Left kidney (tissue), 8 donors: ENCODE measurements at places on chromosomes 4 and X.

DNA sequence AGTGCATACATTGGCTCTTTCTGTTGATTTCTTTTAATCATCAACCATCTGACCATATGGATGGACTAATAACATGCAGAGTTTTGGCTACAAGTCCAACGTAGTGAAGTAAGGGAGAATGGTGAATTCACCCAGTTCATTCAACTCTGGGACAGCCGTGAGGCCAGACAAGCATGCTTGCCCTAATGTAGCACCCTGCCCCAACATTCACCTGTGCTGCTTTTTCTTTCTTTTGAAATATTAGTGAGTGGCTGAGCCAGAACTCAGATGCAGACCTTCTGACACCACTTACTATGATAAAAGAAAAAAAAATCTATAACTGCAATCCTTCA, 17.5 kb downstream of the ARSJ start:
- DNase-seq, result no peak

DNA sequence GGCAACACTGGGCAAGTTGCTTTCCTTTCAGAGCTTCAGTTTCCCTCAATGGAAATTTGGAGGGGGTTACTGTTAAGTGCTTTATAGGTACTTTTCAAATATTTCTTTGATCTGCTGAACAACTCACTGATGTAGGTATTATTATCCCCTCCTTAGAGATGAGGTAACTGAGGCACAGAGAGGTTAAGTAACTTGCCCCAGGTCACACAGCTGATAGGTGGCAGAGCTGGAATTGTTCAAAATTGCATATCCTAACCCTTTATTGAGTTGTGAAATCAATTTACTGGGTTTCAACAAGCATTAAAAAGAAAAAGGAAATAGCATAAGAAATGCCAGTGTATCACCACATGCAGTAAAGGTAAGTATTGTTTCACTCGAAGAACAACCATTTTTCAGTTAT, 6.6 kb downstream of the PPP1R3F start:
- DNase-seq, result no peak

DNA sequence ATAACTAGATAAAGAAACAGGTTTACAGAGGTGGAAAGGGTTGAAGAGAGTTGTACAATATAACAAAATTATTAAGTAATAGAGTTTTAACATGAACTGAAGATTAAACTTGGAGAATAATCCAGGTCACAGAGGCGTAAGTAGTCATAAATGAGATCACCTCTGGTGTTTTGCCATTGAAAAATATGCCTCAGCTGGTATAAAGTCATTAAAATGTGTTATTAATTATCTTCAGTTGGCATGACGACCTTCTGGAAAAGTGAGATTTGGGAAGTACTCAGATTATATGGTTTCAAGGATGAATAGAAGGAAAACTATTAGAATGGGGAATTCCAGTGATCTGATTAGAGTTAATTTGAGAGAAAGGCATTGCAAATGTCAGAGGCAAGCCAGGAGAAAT, 237.5 kb upstream of the ANXA10 start:
- no peak for DNase-seq

DNA sequence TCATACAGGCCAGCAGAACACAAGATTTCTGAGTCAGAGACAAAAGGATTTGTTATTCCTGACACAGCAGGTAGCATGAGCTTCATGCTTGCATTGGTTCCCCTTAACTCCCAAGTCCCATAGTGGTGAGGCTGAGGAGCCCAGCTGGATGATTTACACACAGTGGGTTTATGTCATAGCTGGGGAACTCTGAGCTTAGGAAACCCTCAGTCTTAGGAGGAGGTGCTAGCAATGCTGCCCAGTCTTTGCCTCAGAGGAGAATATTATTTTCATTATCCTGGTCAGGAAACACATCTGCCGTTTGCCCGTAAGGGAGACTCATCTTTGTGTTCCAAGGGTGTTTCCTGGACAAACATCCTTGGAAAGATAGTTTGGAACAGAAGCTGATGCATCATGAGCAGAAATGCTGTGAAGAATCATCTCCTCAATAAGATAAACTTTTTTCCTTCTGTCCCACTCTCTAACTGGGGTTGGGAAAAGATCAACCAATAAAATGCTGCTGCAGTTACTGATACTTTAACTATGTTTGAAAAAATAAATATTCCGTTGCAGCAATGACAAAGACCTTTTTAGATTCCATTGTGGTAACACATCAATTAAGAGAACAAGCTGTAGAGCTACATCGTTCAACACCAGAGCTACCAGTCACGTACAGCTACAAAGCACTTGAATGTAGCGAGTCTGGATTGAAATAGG, 146.8 kb downstream of the DCLK2 start:
- no peak for DNase-seq

GRCh38 chr4:158446106-158446505, 75.6 kb upstream of the RXFP1 start:
- DNase-seq, result no peak

DNA sequence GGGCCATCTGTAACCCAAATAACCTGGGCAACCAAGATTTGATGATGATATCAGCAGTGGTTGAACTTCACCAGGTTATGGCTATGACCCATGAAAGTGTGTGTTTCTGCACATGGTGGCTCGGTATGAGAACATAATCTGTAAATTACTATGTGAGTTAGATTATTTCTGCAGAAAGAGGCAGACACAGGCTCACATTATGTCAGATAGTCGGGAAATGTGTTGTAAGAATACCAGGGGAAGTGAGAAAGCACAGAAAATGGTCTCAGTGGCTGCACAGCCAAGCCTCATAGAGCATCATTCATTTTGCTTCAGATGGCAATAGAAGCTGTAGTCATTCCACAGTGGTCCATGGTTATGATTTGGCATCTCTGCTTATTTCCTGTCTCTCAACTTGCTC, 63.0 kb upstream of the RBPJ start:
- DNase-seq, result no peak

GRCh38 chrX:83535417-83536196, 27.5 kb downstream of the POU3F4 start:
- no peak for DNase-seq

GRCh38 chrX:138908577-138908976, 197.1 kb upstream of the FGF13 start:
- DNase-seq, result no peak

- no peak for DNase-seq
Observed at GRCh38 chrX:8987672-8988250, 46.2 kb downstream of the FAM9B start.

DNA sequence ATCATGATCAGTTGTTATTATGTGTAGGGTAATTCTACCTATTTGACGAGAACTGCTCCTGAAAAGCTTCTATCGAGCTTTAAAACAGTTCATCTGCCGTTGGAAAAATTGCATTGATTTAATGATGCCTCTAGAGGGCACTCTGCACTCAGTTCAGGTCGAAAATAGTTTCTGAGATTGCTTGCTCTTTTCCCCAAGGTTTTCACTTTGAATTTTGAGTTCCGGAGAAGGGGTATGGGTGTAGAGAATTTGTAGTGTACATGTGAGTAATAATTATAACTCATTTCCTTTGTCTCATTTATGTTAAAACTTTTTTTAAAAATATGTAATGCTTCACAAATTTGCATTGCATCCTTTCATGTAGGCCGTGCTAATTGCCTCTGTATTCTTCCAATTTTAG, 28.4 kb upstream of the TNIP3 start:
- peak; percentile 46 for DNase-seq

DNA sequence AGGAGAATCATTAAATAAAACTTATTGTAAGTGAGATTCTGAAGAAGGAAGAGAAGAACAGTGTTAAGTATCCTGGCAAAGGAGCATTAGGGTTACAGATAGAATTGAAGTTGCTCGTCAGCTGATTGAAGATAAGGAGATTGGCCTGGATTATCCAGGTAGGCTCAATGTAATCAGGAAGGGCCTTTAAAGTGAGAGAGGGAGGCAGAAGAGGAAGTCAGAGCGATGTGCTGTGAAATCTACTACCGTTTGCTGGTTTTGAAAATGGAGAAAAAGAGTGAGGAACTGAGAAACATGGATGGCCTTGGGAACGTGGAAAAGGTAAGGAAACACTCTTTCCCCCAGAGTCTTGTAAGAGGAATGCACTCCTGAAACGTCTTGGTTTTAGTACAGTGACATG, 245.7 kb downstream of the ANTXR2 start:
- no peak for DNase-seq

- DNase-seq, result no peak
Observed at GRCh38 chr4:134888156-134888555, 686.6 kb upstream of the PABPC4L start.

DNA sequence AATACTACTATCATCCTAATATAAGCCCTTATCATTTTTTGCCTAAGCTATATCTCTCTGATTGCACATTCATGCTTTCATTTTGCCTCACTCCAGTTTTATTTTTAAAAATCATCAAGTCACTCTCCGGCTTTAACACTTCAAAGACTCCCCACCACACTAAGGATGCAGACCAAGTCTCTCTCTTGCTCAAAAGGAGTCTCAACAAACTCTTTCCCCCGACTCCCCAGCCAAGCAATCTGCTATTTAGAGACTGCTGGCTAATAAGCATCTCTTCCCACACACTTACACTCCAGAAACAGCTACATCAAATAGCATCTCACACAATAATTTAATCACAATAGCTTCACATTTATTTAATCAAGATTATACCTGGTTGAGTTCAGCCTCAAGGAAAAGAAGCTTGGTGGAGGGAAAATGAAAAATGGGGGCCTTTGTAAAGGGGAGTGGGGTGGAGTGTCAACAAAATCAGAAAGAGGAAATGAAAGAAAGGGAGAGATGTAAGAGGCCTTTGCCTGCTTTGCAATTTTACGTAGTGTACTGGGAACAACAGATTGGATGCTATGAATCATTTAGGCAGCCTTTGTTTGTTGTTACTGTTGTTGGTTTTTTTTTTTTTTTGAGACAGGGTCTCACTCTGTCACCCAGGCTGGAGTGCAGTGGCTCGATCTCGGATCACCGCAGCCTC, 104.1 kb upstream of the MCF2 start:
- no peak for DNase-seq

GRCh38 chr4:29900336-29900735, 819.8 kb upstream of the PCDH7 start:
- DNase-seq, result no peak

GRCh38 chr4:41258783-41259182, 2.1 kb downstream of the UCHL1 start:
- DNase-seq, result no peak

- DNase-seq, result no peak
Observed at GRCh38 chrX:41688835-41689234, at the start of gene GPR34. Gene GPR34 (plus strand): TSS chrX:41688973. CDS start chrX:41695634, 6,661 bp downstream.

- DNase-seq, result no peak
Observed at GRCh38 chrX:67044029-67044653, 405.3 kb upstream of the EDA2R start.

DNA sequence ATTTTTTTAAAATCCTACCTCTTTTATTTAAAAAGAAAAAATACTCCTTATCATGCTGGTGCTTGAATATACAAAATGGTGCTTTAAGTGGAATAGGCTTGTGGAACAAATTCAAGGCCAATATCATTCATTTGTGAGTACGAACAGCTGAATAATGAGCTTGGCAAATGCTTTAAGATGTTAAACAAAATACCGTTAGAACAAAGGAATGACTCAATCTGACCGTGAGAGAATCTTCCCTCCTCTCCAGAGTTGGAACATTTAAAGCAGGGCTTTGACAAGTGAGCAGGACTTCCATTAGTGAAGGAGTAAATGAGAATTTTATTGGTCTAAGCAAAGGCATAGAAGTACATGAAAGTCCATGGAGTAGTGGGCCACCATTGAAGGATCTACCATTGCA, 74.5 kb downstream of the DCLK2 start:
- no peak for DNase-seq

GRCh38 chrX:102126863-102127262, 1.4 kb downstream of the TCEAL2 start:
- DNase-seq, result no peak

DNA sequence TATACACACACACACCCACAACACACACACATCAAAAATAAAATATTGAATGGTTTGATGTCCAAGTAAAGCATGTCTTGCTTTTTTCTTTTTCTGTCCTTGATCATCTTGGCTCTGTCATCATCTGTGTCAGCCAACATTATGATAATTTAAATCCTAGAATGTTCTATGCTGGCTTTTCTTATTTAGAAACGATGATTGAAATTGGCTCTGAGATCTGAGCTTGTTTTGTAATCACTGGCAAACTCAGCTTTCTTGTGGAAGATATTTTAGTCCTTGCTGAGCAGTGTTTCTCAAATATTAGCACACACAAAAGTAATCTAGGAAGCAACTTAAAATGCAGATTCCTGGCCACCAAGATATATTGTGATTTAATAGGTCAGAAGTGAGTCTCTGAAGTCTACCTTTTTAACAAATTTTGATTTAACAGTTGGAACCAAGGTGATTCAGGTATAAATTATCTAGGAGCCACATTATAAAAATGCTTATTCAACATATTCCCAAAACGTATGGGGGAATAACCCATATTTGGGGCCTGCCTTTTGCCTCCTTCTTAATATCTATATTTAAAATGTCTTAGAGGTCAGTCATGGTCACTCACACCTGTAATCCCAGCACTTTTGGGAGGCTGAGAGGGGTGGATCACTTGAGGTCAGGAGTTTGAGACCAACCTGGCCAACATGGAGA, 24.0 kb upstream of the DSPP start:
- DNase-seq, result no peak

- no peak for DNase-seq
Observed at GRCh38 chrX:2967998-2968909, 38.1 kb upstream of the ARSH start.

GRCh38 chrX:148991502-148991901, 491.1 kb downstream of the AFF2 start:
- no peak for DNase-seq

- no peak for DNase-seq
Observed at GRCh38 chr4:105059337-105059736, 87.3 kb upstream of the TET2 start.

- DNase-seq, result no peak
Observed at GRCh38 chr4:42396361-42396751, 932 bp upstream of the SHISA3 start.

DNA sequence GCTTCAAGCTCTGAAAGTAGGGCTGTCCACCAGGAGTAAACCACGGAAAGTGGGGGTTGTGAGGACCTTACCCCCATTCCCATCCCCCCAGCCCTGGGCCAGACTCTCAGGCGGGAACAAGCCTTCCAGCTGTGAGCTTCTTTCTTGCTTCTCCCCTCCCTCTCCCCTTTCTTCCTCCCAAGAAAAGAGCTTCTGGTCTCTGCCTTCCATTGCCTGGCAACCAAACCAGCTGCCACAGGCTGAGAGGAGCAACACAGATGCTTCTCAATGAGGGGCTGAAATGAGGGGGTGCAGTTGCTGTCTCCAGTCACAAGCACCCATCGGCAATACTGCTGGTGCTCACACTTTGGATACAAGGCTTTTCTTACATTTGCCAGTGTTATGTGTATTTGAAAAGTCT, 72.5 kb downstream of the SLC16A2 start:
- DNase-seq, result no peak

DNA sequence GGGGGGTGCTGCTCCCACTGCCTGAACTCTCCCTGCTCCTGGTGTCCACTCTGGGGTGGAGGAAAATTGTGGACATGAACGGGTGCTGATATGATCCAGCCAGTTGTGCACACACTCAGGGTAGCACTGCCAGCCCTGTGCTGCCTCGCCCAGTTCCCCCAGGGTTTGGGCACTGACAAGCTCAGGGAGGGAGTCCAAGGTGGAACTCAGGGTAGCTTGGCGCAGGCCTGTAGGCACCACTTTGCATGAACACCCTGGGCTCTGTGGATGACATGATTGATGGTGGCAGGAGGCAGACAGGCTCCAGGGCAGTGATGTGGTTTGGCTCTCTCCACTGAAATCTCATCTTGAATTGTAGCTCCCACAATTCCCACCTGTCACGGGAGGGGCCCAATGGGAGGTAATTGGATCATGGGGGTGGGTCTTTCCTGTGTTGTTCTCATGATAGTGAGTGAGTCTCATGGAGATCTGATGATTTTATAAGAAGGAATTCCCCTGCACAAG, 572.0 kb upstream of the PABPC4L start:
- no peak for DNase-seq
